Activated naive CD4-positive, alpha-beta T cell treated with Interleukin-2 at 50 U/mL for 16 hours (primary cell): ENCODE measurements at places on chromosomes 13 and 19.

DNA sequence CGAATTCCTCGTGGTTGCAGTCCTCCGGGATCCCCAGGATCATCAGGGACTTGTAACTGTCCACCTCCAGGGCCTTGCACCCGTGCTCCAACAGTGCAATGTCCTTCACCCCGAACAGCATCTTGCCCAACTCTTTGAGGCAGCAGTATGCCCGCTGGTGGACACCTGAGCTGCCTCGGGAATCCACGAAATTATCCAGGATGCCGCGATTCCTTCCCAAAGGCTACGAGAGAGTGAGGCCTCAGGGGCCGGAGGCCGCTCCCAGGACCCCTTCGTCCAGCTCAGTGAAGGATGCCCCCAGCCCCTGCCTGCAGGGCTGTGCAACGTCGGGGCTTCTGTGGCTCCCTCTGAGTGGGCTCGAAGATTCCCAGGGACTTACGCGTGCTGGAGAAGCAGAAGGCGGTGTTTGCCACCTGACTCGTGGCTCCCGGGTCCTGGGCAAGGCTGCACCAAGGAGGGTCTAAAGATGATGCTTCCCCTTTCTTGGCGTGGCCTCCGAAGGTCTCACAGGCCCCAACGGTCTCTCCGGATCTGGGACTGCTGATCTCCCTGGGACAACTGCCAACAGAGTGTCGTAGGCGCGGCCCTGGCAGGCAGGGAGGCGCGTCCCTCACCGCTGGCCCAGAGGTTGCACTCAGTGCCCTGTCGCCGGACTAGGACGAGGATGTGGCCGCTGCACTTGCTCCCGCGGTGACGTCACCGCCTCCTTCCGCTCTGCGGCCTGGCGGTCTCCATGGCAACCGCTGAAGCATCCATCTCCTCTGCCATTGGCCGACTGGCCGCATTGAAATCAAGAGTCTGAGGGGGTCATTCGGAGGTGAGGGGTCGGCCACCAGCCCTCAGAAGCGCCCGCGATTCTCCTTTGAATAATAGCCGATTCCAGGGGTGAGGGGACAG is at the start of gene PNMA8C:
PNMA8C (minus strand) TSS at position 698 of the 897 bp plus-strand sequence; CDS start at position 121, 577 bp downstream.
- DNase-seq: peak; percentile 32

DNA sequence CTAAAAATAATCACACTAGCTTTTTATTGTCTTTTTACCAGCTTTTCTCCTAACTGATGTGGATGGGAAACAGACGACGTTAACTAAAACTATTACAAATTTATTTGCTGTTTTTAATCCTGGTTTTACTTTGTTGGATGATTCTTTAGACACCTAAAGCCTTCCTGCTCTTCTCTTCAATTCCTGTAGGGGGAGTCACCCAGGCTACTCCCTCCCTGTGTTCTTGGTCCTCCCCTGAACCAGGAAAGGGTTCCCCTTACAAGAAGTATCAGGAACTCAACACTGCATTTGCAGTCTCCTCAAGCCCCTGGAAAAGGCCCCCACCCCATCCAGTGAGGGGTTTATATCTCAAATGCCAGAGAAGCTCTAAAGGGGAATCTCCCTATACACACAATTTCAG is 206.1 kb downstream of the SUCLA2 start:
- no peak for DNase-seq

- DNase-seq: no peak
Observed at GRCh38 chr19:52520013-52520412, 7.5 kb upstream of the ZNF808 start.

DNA sequence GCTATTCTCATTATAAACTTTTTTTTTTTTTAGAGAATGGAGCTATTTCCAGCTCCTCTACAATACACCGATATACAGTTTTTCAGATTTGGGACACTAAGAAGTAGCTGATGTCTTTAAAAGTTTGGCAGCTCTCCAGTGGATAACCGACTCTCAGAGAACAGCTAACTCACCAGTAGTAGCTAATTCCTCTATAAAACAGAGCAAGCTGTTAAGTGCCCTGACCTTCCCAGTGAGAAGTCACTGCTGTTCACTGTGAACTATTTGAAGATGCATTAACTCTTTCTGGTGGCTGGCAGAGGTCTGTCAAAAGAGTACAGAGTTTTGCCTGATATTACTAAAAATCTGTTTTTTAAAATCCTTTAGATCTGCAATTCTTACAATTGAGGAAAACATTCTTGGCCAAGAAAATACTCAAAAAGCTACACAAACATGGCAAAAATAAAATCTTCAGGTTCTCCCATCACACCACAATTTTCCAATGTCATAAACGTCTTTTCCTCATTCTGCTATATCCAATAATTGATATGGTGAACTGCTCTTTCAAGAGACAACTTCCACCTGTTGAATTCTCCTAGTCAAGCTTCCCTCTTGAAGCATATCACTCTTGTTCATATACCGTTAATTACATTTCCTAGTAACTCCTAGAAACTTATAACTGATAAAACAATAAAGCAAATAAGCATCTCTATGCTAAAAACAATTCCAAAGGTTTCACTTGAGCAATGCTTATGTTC is 44.2 kb downstream of the TBC1D4 start:
- DNase-seq: no peak

- no peak for DNase-seq
Observed at GRCh38 chr19:3183721-3184641, 1.7 kb upstream of the NCLN start.

DNA sequence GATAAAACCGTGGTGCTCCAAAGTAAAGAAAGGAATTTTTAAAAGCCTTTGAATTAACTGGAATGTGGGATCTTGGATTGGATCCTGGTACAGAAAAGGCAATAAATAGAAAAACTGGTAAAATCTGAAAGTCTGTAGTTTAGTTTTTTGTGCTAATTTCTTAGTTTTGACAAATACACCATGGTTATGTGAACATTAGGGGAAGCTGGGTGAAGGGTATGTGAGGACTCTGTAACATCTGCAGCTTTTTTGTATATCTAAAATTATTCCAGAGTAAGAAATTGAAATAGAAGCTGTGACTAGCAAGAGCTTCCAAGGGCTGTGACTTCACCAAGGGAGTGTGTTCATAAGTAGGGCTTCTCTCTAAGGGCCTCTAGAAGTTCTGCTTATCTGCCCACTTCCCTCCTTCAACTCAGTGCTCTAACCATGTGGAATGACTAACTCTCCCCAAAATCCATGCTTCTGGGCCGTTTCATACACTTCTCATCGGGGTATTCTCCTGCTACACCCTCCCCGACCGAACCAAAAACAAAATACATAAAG is 26.5 kb downstream of the ARHGAP35 start:
- DNase-seq: no peak

DNA sequence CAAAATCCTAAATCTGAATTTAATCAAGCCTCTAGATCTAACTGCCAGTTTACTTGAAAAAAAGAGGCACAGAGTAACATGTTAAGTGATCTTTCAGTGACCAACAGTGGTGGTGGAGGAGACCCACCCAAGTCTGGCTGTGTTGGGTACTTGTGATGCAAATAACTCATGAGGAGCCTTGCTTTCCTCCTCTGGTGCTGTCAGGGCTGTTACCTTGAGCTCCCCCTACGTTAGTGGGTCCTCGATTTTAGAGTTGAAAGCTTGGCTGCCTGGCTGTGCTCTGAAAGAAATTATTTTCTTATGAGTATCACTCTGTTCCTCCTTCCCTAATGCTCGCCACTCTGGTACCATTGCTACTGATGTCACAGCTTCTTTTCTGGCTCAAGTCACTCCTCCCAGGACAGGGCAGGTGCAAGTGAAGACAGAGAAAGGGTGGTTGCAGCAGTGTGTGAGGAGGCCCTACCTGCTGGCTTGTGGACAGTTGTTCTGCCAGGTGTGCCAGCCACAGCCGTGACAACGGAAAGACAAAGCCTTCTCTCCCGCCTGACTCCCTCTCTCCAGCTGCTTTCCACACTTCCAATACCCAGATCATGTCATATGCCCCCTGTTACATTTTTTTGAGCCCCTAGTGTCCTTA is 6.5 kb upstream of the SUPT20H start:
- no peak for DNase-seq

- no peak for DNase-seq
Observed at GRCh38 chr19:42378225-42379215, 11.6 kb downstream of the CNFN start.

- DNase-seq: no peak
Observed at GRCh38 chr19:16124953-16125352, 13.3 kb downstream of the RAB8A start.

DNA sequence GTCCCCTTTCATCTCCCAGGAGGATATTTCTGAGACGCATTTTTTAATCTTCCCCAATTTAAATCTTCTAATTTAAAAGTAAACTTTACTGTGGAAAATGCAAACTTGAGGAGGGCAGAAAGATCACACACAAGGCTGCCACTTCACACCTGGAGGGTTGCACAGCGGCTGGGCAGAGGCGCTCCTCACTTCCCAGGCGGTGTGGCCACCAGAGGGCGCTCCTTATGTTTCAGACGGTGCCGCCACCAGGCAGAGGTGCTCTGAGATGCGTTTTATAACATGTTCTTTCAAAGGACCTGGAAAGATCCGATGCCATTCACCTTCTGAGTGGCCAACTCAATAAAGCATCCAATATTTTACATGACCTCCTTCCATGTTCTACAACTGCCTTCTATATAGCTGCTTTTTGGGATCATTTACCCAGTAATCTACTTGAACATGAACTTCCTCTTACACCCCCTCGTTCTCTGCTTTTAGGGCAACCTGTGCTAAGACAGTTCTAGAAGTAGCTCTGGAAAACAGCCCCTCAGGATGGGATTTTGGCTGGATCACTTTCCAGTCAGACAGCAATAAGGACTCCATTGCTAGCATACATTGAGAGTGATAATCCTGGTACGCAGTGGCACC is 14.8 kb upstream of the MTUS2 start:
- DNase-seq: peak; percentile 31

DNA sequence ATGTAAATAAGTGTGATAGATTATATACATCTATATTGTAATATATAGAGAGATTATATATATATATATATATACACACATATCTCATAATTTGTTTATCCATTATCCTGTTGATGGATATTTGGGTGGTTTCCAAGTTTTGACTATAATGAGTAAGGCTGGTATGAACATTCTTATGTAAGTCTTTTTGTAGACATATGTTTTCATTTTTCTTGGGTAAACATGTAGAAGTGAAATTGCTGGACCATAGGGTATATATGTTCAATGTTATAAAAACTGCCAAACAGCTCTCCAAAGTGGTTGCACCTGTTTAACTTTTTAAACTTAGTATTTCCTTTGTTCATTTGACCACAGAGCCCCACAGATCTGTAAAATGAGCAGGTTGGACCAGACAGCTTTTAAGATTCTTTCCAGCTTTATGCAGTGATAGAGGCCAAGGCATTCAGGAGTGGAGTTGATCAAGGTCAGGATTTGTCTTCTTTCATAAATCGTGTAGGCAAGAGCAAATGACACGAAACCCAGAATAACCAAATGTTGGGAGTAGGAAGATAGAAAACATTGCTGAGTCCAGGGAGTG is 21.7 kb upstream of the KATNAL1 start:
- no peak for DNase-seq

DNA sequence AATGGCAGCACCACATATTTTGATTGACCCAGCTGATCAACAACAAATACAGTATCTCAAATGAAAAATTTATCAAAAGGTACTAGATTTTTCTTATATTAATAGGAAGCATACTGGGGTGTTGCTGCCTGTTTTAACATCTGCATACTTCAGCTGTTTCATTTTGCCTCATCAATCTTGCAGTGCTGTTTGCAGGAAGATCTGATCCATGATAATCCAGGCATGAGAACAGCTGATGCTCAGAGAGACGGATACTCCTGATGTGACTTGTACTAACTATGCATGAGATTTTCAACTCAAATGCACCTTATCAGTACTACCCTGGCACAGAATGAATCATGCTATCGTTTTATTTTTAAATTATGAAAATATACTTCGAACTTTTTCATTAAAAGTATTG is 2136.8 kb downstream of the PCDH9 start:
- DNase-seq: no peak

- no peak for DNase-seq
Observed at GRCh38 chr13:111315347-111315995, 5.0 kb upstream of the TEX29 start.

DNA sequence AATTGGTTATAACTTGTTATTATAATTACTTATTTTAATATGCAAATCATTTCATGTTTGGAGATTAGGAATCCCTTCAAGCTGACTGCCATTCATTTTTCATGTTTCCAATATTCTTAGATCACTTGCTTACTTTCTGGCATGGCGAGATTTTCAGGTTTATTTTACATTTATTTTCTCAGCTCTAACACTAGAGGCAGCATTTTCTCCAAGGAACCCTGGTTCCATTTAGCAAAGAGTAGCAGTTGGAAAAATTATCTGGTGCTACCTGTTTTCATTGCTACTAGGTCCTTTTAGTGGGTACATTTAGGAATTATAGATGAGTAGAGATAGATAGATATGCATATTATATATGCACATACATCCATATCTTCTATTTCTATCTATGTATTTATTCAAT is 90.9 kb upstream of the TRPC4 start:
- DNase-seq: no peak

DNA sequence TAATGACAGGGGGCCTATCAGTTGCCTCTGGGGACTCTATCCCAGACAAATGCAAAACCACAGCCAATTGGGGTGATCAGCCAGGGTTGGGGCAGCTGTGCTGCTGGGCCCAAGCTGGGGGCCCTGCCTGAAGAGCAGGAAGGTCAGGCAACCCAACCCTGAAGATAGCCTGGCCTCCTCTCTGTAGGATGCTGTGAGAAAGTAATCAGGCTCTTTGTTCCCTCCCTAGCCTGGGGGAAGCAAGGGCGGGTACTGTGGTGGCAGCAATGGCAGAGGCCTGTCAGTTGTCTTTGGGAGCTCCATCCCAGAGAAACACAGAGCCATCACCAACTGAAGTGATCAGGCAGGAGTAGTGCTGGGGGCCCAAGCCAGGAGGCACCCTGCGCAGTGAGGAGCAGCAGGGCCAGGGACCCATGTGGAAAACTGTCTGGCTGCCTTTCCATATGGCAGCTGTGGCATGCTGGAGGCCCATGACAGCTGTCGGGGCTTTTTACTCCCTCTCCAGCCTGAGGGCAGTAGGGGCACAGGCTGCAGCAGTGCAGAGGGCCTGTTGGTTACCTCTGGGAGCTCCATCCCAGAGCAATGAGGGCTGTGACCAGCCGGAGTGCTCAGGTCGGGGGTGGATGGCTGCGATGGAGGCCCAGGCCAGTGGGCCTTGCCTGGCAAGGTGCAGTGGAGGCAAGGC is 73.6 kb upstream of the ATP12A start:
- DNase-seq: no peak

DNA sequence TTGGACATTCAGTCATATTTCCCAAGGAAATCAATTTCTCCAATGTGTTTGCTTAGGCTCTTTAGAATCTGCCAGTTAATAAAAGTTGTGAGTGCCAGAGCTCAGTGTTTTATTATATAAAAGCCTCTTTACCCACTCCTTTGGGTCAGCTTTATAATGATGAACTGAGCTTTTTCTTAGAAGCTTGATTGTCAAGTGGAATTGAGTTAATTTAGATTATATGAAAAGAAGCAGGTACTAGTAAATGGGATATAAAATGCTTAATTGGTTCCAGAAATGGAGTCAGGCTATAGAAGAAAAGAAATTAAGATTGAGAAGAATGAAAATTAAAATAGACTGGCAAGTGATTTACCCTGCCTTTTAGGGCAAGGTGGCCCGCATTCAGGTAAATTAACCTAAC is 363.2 kb downstream of the SLITRK6 start:
- DNase-seq: no peak
